Kasumi-1 (cell line): ENCODE measurements at places on chromosomes 6 and 20.

- DNase-seq, result no peak
These were observed 9.8 kb downstream of the C6orf52 start for GRCh38 chr6:10684618-10685017.

DNA sequence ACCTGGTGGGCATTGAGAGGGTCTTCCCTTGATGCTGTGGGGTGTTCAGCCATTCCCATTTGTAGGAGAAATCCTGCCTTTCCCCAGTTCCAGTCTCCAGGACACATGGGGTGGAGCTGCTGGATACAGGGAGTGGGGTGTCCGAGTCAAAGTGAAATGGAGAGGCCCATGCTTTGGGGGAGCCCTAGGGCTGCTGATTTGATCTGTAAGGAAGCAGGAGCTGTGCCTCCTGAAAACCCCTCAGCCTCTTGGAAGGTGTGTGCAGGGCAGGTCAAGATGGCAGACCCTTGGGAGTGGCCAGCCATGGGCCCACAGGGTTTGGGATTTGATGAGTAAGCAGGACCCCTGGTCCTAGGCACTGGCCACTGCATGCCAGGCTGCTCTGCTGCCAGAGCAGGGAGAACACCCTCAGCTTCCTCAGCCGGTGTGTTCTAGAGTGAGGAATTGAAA lies 82.0 kb downstream of the SERAC1 start:
- DNase-seq, result no peak

DNA sequence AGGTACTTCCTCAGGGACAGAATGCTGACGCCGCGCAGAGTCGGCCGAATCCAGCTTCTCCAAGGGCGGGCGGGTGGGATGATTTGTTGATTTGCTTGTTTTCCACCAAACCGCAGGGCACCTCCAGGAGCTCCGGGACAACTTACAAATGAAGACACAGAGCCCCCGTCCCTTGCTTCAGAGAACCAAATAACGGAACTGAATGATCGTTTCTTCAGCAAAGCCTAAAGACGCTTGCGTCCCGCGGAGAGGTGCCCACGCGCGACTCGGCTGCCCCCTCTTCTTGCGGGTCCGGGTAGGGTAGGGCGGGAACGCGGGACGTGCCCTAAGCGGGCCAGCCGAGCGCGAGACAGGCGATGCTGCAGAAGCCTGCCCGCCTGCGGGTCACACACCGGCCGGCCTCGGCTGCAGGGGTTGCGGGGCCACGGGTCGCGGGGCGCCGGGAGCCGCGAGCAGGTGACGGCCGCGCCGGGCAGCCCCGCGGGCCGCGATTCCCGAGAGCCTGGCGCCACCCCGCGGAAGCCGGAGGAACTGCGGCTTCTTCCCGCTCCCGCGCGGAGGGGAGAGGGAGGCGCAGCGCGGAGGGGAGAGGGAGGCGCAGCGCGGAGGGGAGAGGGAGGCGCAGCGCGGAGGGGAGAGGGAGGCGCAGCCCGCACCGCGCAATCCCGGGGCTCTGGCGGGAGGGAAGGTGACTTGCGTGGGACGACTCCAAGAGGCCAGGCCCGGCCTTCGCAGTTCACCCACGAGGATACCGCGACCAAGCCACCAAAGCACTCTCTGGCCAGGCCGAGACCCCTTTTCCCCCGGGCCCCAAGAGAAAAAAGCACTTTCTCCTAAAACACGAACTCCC lies 7.7 kb upstream of the FOXF2 start:
- peak; percentile 39 for DNase-seq

DNA sequence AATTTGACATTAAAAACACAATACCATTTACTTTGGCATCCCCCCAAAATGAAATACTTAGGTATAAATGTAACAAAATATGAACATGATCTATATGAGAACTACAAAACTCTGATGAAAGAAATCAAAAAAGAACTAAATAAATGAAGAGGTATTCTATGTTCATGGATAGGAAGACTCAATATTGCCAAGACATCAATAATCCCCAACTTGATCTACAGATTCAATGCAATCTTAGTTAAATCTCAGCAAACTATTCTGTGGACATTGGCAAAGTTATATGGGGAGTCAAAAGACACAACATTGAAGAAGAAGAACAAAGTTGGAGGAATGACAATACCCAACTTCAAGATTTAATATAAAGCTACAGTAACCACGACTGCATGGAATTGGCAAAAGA lies 145.2 kb upstream of the HEY2 start:
- DNase-seq, result no peak

DNA sequence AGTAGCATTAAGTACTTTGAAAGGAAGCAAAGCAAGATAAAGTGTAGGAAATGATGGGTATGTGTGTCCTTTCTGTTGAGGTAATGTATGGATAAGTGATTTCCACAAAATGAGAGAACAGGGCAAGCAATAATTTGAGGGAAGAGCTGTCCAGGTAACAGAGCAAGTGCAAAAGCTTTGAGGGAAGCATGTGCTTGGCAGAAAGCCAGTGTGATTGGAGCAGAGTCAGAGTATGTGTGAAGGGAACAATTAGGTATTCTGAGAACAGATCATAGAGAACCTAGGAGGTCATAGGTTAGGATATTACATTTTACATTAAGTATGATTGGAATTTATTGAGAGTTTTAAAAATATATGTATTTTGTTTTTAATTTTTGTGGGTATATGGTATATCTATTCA lies 30.2 kb upstream of the MAN1A1 start:
- DNase-seq, result no peak

- DNase-seq, result no peak
These were observed 86.8 kb downstream of the ZFP64 start for GRCh38 chr20:52104546-52105441.

- no peak for DNase-seq
These were observed 16.9 kb downstream of the SEC23B start for GRCh38 chr20:18524646-18525045.

GRCh38 chr6:136897071-136897470 lies 25.0 kb upstream of the SLC35D3 start:
- no peak for DNase-seq

DNA sequence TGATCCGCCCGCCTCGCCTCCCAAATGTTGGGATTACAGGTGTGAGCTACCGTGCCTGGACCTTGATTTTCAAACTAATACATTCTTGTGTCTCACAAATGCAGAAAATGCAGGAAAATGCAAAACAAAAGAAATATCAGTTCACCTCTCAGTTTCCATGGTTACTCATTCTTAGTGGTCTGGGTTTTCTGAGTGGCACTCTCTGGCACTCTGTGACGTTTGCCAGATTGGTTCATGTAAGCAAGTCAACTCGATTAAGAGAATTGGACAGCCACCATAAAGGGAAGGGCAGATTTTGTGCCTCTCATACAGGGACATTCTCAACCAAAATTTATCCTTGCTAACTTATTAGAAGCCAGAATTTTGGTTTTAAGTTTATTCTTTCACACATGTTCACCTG lies 8.6 kb downstream of the CMTR1 start:
- no peak for DNase-seq

GRCh38 chr6:147131532-147132128 lies 72.6 kb upstream of the STXBP5 start:
- peak; percentile 47 for DNase-seq

- DNase-seq, result no peak
These were observed 137.8 kb downstream of the BTBD9 start for GRCh38 chr6:38501931-38502330.

DNA sequence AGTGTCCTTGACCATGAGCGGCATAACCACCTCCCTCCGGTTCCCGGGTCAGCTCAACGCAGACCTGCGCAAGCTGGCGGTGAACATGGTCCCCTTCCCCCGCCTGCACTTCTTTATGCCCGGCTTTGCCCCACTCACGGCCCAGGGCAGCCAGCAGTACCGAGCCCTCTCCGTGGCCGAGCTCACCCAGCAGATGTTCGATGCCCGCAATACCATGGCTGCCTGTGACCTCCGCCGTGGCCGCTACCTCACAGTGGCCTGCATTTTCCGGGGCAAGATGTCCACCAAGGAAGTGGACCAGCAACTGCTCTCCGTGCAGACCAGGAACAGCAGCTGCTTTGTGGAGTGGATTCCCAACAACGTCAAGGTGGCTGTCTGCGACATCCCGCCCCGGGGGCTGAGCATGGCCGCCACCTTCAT lies 4.9 kb downstream of the TUBB1 start:
- no peak for DNase-seq

GRCh38 chr20:10651227-10651990 lies 22.4 kb downstream of the JAG1 start:
- peak; percentile 87 for DNase-seq

GRCh38 chr20:10387686-10388085 lies 46.3 kb downstream of the MKKS start:
- no peak for DNase-seq

DNA sequence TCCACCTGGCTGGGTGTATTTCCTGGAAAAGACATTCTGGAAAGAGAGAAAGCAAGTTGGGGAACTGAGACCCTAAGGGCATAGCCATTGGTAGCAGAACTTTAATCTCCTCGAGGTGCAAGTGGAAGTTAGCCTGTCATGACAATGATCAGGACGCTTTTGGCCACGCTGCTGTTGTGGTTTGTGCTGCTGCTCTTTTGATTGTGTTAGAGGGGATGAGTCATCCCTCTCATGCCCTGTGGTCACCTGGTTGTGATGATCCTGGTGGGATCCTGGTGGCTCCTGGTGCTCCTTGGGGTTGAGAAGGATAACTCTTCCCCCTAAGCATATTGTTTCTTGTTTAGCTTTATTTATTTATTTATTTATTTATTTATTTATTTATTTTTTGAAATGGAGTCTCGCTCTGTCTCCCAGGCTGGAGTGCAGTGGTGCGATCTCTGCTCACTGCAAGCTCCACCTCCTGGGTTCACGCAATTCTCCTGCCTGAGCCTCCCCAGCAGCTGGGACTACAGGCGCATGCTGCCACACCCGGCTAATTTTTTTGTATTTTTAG lies 350.3 kb downstream of the KIF16B start:
- peak; percentile 8 for DNase-seq

GRCh38 chr6:105474234-105474633 lies 71.4 kb upstream of the PREP start:
- no peak for DNase-seq

DNA sequence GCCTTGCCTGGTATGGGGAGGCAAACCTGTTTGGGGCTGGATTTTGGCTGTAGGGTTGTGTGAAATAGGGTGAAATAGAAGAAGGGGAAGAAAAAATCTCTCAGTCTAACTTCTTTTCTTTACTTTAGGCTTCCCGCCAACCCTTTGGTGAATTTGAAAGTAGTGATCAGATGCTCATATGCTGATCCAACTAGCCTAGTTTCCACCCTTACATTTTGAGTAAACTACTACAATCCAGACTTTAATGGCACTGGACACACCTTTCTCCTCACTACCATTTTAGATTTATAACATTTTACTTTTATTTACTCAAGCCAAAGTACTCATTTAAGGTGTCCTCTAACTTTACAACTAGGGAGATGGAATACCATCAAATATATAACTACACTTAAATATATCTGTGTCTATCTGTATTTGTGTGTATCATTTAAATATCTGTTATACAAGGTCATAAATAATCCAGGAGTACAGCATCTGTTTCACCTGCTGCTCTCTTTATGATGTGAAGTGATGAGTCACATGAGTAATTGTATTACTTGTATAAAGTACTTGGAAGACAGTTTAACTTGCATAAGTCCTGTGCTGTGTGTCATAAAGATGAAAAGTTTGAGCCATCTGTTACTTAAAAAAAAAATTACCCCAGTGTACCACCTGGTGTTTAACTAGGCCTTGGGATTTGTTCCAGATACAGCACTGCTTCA lies 172.1 kb downstream of the CDKAL1 start:
- DNase-seq, result no peak

DNA sequence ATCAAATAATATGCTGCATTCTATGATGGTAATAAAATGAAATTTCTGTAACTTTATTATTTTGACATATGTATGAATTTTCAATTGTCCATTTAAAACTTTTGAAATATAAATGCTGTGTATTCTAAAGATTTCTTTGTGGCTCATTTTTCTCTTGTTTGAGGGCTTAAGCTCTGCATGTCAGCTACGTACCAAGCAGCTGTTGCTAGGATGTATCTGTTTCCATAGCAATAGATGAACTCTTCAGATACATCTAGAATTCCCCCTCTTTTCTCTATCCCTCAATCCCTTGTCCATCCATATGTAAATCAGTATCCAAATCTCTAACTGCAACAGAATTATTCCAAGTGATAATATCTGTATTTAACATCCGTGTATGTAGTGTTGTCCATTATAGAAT lies 76.5 kb upstream of the OPRM1 start:
- DNase-seq, result no peak

DNA sequence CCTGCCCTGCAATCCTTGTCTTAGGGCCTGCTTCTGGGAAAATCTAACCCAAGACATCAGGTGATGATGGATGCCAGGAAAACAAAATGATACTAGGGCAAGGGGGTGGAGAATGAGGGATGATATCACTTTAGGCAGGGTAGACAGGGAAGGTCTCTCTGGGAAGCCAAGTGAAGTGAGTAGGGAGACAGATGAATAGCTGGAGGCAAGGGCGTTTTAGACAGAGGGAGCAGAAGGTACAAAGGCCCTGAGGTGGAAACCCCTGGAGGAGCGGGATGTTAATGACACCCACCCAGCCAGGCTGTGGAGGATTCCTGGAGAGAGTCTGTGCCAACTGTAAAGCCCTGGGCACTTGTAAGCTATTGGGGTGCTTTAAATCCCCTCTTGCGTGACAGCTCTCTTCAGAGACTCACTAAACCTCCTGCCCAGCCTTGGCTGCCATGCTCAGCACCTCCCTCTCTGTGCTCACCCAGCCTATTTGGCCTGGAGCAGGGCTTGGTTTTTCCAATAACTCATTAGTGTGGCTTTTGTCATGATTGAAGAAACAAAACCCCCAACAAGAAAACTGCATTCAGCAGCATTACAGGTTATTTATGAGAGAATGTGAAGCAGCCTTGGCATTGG lies 12.4 kb upstream of the MDGA1 start:
- no peak for DNase-seq

DNA sequence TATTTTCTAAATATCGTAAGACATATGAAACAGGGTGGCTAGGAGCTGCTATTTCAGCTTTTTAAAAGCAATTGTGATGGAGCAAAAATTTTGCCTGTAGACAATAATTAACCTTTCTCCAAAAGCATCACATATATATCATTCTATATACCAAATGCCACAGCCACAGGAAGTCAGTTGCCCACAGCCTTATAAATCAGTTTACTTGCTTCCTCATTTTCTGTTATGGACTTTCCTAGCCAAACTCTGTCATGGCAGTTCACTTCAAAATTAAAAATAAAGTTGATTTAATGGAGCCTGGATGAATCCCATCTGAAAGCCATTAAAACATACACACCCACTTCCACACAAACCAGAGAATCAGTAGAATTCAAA lies 93.4 kb upstream of the NHSL1 start:
- peak; percentile 68 for DNase-seq

GRCh38 chr20:14992961-14993360 lies 655.5 kb upstream of the FLRT3 start:
- DNase-seq, result no peak

GRCh38 chr20:20075032-20075431 lies 22.7 kb downstream of the CFAP61 start:
- no peak for DNase-seq

- no peak for DNase-seq
These were observed 5.0 kb downstream of the BCL2L1 start for GRCh38 chr20:31717478-31718201.

- DNase-seq, result no peak
These were observed 57.9 kb downstream of the KCNB1 start for GRCh38 chr20:49424536-49424935.

GRCh38 chr20:62969939-62970306 lies 17.4 kb downstream of the SLC17A9 start:
- no peak for DNase-seq

GRCh38 chr6:134123666-134124208 lies 71.3 kb upstream of the SLC2A12 start:
- DNase-seq, result peak; percentile 49
